ENCODE measurements at places on chromosomes 3 and 15.

GRCh38 chr3:148816427-148816826 lies 11.2 kb upstream of the CPB1 start:
- DNase-seq: no peak

DNA sequence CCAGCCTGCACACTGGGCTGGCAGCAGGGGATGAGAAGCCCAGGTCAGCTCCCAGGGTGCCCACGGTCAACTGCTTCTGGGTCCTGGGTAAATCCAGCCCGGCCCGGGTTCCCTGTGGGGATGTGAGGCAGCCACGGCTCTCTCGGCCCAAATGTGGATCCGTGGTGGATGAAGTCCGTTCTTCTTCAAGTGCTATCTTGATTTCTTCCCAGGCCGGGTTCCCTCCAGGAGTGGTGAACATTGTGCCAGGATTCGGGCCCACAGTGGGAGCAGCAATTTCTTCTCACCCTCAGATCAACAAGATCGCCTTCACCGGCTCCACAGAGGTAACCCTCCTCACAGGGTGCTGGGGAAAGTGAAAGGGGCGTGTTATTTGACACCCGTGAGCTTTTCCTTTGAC lies 16.1 kb downstream of the ALDH1A3 start:
- DNase-seq: no peak

DNA sequence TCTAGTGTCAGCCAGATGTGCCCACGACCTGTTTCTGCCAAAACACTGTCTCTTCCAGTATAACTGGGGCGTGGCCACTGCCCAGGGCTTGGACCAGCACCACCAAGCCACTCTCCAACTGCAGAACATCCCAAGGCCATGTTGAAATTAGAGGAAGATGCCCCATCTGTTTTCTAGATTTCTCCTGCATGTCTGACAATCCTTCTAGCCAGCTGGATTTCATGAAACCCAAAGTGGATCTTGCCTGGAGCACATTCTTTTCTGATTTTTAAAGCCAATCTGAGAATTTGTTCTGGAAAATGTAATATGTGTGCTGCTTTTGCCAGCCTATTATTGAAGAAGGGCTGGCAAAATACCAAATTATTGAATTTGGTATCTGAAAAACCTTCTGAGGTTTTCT lies 182.5 kb downstream of the SLCO3A1 start:
- no peak for DNase-seq

- no peak for DNase-seq
Measured at GRCh38 chr15:55897560-55898336, 95.7 kb downstream of the NEDD4 start.

- no peak for DNase-seq
Measured at GRCh38 chr15:57517030-57517671, 74.6 kb upstream of the MYZAP start.

DNA sequence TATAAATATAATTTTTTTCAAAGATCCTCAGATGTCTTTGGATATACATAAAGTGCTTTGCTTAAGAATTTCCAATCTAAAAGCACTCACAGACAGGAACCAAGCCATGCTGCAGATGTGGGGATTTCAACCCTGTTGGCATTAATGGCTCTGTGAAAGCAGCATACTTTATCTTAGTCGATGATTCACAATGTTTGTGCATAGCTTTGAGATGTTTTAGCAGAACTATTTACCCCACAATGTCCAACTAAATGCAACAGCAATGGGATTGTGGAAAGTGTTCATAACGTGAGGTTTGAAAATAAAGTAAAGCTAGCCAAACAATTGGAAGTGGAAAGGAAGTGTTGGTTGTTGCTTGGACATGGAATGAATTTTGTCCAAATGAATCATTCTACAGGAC lies 371.4 kb downstream of the SOX2 start:
- no peak for DNase-seq

DNA sequence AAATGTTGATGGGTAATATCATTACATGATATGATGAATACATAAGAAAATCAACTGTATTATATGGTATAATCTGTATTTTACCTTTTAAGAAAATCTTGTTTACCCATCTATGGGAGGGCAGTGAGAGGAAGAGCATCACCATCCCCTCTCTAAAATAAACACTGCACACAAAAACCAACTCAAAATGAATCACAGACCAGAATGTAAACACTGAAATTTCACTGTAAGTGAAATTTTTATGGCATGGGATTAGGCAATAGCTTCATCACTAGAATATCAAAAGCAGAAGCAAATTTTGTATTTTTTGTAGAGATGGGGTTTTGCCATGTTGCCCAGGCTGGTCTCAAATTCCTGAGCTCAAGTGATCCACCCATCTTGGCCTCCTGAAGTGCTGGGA lies 26.2 kb downstream of the IFT80 start:
- DNase-seq: no peak

- no peak for DNase-seq
Measured at GRCh38 chr15:99963976-99964375, 230.7 kb upstream of the LYSMD4 start.

DNA sequence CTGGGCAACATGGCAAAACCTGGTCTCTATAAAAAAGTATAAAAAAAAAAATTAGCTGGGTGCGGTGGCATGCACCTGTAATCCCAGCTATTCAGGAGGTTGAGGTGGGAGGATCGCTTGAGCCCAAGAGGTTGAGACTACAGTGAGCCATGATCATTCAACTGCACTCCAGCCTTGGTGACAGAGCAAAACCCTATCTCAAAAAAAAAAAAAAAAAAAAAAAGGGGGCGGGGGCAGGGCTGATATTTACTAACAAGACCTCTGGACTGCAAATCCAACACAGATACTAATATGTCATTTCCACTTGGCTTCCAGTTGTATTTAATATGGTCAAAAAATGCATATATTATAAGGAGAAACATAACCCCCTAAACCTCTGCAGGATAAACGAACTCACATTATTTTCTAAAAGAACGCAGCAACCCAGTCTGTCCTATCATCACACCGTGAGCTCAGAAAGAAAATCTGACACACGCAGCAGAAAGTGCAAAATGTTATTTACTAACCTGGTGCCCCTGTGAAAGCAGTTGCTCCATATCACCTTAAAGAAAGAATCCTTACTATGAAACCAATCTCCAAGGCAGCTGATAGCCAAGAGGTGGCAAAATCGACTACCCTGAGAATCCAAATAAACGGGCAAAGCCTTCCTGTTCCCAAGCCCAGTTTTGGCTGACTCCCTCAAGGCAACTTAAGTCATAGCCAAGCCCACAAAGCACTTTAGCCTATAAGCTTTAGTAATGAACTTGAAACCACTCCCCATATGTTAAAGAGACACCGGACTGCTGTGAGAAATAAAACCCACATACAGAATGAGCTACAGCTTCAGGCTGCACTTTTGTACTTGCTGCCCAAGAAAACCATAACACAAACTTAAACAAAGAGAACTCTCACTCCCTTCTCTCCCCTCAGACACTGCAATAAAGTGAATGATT lies 39.3 kb downstream of the PLD1 start:
- no peak for DNase-seq

- no peak for DNase-seq
Measured at GRCh38 chr15:99976811-99977271, 243.6 kb upstream of the LYSMD4 start.

GRCh38 chr3:125160606-125161371 lies 51.8 kb downstream of the SLC12A8 start:
- DNase-seq: no peak

DNA sequence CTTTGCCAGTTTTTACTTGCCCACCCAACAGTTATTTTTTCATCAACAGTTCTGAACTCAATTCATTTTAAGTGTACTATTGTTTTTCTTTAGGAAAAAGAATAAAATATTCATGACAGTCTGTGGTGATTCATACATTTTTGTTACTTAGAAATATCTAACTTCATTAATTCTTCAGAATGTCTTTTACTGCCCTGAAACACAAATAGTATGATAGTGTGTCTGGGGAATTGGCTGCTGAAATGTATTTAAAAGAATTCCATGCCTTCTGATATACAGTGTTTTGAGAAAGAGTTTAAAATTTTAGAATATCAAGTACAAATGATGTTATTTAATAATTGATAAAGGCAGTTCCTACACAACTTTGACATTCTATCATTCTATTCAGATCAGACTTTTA lies 854.1 kb downstream of the NAALADL2 start:
- DNase-seq: no peak

DNA sequence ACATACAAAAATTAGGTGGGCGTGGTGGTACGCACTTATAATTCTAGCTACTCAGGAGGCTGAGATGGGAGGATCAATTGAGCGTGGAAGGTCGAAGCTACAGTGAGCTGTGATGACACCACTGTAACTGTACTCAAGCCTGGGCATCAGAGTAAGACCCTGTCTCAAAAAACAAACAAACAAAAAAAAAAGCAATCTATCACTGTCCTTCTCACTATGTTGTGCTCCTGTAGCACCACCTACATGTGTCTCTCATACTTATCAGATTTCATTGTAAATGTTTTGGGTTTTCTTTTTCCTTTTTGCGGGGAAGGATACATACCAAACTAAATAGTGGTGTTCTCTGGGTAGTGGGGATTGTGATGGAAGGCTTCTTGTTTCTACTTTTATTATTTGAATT lies 14.8 kb downstream of the FANCD2 start:
- DNase-seq: no peak

DNA sequence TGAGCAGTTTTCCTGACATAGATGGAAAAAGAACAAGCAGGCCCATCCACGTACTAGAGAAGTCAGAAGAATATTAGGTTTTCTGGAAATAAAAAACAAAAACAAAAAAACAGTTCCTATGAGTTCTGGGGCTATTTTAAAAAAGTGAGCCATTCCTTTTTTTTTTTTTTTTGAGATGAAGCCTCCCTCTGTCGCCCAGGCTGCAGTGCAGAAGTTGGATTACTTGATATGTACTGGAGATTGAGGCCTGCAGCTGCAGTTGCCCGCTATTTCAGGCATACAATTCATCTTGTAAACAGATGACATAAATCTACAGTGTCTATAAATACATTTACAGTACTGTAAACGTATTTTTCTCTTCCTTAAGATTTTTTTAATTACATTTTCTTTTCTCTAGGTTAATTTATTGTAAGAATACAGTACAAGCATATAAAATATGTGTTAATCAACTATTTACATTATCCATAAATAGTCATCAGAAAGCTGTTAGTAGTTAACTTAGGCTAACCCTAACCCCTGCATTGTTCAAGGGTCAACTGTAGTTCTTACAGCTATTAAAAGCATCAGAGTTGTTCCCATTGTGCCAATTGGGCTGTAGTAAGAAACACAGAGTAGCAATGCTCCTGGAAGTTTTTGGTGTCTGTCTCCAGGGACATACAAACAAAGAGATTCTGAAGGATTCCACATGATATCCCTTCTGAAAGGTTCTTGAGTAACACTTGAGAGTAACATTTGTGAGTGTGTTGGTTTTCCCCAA lies 11.2 kb upstream of the ACTL6A start:
- DNase-seq: no peak

DNA sequence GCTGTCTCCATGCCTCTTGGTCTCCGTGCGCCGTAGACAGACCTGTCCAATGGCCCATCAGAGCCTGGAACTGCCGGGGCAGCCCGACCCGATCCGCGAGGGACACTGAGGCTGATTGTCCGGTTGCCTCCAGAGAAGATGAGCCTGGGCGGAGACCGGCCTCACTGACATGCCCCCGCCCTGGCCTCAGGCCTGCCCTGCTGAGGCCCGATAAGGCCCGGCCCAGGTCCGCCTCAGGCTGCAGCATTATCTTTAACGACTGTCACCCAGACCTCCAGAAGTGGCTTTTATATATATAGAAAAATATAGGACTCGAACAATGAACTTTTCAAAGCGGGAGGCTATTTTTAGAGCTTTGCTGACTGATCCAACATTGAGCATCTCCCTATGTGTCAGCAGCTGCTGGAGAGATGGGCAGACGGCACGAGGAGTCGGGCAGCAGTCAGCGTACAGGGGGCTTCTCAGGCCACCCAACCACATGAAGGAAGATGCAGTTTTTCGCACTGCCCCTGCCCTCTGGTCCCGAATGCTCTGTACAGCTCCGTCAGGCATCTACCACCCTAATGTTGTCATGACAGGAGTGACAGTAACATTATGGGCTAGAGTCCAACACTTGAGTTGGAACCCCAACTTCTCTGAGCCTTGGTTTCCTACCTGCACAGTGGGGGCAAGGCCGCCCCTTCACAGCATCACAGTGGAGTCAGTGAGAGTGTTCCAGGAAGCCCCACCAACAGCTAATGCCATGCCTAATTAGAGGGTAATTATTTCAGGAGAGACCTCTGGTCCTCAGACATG lies 112.0 kb upstream of the RPL32 start:
- DNase-seq: no peak

GRCh38 chr3:131747466-131747865 lies 244.7 kb upstream of the MRPL3 start:
- no peak for DNase-seq

Data from DMS79 (cell line).